NCI-H1436 treated with DMSO at 0.1 percent for 48 hours (cell line): ENCODE measurements at places on chromosomes 16 and 17.

DNA sequence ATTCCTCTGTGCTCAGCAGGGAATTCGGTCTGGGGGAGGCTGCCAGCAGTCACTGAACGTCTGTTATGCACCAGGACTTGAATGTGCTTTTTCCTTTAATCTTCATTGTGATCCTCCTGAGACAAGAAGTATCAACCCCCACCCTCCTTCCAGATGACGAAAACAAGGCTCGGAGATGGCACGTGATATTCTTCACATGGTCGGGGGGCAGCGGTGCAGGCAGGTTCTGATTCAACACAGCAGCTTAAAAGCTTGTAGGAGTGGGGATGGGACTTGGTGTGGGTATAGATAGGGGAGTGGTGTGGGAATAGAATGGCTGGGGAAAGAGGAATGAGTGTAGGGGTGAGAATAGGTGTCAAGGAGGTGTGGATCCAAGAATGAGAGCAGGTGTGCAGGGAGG is 6.4 kb downstream of the NECAB2 start:
- DNase-seq: no peak

- DNase-seq: no peak
Observed at GRCh38 chr17:8253801-8254200, 4.7 kb downstream of the PFAS start.

- no peak for DNase-seq
Observed at GRCh38 chr16:56415875-56416274, 9.5 kb downstream of the AMFR start.

DNA sequence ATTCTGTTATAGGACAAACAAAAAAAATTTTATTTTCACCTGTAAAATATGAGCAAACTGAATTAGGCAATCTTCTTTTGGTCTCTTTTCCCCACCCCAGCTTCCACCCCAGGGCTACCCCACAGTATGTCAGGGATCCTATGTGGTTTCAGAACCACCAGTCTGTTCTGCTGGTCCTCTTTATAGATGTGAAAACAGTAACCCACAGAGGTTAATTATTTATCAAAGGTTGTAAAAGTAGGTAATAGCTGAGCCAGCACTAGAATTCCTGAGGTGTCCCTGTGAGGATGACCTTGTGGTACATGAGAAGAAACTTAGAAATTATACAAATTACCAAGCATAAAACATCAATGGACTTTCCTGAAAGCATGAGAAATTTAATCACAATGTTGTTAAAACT is 428.7 kb downstream of the CNTNAP4 start:
- no peak for DNase-seq

DNA sequence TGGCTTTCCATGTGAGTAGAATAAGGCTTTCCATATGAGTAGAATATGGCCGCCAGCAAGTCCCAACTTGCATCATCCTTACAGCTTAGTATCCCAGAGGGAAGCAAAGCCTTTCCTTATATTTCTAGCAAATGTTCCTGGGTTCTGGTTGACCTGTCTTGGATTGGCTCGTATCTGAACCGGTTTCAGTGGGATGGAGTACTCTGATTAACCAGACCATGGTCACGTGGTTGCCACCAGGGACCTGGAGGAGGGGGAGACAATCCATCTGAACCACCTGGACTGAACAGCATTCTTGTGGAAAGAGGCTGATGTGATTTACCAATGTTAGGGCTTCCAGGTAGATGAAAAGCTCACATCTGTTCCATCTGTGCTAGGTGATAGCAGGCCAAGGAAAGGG is 89.0 kb downstream of the SHISA6 start:
- no peak for DNase-seq

GRCh38 chr17:38885044-38885727 is 15.3 kb downstream of the LASP1 start:
- DNase-seq: no peak

GRCh38 chr17:73586921-73587602 is 57.2 kb downstream of the SDK2 start:
- DNase-seq: no peak

- no peak for DNase-seq
Observed at GRCh38 chr17:3916825-3917224, 560 bp upstream of the P2RX1 start.

GRCh38 chr16:1289477-1289866 is 20.0 kb upstream of the UBE2I start:
- no peak for DNase-seq

- DNase-seq: no peak
Observed at GRCh38 chr17:40915721-40916256, 21.7 kb downstream of the KRT23 start.

DNA sequence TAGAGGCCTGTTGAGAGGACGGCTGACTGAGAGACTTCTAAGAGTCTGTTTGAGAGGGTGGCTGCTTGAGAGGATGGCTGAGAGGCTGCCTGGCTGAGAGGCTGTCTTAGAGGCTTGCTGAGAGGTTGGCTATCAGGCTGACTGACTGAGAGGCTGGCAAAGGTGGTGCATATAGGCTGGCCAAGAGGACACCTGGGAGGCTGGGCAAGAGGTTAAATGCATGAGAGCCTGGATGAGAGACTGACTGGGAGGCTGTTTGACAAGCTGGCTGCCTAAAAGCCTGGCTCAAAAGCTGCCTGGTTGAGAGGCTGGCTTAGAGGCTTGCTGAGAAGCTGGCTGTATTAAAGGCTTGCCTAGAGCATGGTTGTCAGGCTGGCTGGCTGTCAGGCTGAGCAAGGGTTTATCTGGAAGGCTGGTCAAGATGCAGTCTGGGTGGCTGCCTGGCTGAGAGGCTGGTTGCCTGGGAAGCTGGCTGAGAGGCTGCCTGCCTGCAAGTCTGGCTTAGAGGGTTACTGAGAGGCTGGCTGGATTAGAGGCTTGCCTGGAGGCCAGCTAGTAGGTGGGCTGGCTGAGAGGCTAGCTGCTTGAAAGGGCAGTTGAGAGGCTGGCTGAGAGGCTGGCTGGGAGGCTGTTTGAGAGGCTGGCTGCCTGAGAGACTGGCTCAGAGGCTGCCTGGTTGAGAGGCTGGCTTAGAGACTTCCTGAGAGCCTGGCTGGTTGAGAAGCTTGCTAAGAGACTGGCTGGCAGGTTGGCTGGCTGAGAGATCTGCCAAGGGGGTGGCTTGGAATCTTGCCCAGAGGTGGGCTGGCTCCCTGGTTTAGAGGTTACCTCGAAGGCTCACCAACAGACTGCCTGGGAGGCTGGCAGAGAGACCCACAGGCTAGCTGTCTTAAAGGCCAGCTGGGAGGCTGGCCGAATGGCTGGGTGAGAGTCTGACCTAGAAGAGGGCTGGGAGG is 38.3 kb upstream of the ACSM2B start:
- DNase-seq: no peak

DNA sequence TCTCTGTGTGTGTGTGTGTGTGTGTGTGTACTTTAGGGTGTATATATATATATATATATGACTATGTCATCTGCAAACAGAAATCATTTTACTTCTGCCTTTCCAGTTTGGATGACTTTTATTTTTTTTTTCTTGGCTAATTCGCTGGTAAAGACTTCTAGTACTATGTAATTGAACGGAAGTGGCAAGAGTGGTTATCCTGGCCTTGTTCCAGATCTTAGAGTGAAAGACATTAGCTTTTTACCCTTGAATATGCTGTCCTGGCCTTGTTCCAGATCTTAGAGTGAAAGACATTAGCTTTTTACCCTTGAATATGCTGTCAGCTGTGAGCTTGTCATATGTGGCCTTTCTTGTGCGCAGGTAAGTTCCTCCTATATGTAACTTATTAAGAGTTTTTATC is 72.7 kb upstream of the MYOCD start:
- no peak for DNase-seq

GRCh38 chr16:11637320-11637719 is 30.9 kb upstream of the SNN start:
- DNase-seq: no peak

GRCh38 chr17:29802246-29802645 is 127.8 kb downstream of the SSH2 start:
- no peak for DNase-seq

GRCh38 chr17:2183346-2183745 is 120.2 kb downstream of the SMG6 start:
- DNase-seq: no peak

GRCh38 chr16:86709902-86710601 is 131.7 kb downstream of the FOXL1 start:
- DNase-seq: no peak

DNA sequence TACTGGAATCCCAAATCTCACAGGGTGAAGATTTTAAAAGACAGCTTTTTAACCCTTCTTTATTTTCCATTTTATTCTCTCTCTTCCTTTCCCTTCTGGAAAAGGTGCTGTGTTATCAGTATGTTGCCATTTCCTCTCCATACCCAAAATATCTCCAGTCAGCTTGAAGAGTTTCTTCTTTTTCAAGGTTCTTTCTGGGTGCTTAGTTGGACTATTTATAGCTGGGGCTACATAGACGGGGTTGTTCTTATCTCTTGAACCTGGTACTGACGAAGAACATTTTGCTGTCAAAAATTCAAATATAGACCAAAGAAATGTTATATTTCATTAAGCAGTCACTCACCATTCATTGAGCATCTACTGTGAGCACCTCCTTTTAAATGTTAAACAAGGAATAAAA is 48.6 kb downstream of the IST1 start:
- DNase-seq: no peak
